ENCODE measurements at places on chromosomes 1 and 21. TPM values are rescaled to one million over a fixed set of nuclear protein-coding genes. Genes with fewer than 3 reads are reported as not detected.

GRCh38 chr1:3455670-3456448 is 1.4 kb downstream of the ARHGEF16 start:
- H3K4me1 ChIP-seq: peaks cover 13% of the 10 kb centered on the region
- H3K27me3 ChIP-seq: peaks cover 11% of the 10 kb centered on the region

DNA sequence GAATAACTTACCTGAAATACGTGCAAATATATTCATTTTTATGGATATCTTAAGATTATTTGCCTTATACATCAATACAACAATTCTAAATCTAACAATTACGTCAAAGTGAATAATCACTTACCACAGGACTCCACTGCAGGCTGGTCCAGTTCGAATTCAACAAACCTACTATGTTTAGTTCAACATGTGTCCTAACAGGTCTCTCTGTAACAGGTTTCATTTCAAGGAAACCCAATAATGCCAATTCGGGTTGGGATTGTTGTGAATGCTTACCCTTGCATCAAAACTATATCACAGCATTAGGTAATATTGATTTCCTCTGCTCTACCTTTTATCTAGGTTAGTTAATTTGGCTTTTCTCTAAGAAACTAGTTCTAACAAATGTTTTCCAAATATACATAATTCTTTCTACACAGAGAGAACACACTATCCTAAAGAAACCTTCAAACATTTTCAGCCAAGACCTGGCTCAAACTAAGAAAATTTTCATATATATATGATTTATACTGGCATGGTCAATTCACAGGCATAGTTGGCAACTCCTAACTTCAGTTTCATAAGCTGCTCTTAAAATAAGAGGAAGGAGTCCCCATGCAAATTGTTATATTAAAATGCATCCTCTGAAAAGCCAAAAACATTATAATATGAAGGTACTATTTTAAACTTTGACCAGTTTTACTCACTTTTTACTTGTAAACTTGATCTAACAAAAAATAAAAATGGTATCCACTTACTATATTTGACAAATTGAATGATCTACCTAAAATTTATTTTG is 4.5 kb downstream of the IVNS1ABP start:
- H3K27me3 ChIP-seq: no peaks in the 10 kb centered on the region
- peaks cover 29% of the 10 kb centered on the region for H3K36me3 ChIP-seq
- no peak overlapping the region for H3K4me3 ChIP-seq
- H3K27ac ChIP-seq: no peak overlapping the region
- peaks cover 48% of the 10 kb centered on the region for H3K4me1 ChIP-seq

DNA sequence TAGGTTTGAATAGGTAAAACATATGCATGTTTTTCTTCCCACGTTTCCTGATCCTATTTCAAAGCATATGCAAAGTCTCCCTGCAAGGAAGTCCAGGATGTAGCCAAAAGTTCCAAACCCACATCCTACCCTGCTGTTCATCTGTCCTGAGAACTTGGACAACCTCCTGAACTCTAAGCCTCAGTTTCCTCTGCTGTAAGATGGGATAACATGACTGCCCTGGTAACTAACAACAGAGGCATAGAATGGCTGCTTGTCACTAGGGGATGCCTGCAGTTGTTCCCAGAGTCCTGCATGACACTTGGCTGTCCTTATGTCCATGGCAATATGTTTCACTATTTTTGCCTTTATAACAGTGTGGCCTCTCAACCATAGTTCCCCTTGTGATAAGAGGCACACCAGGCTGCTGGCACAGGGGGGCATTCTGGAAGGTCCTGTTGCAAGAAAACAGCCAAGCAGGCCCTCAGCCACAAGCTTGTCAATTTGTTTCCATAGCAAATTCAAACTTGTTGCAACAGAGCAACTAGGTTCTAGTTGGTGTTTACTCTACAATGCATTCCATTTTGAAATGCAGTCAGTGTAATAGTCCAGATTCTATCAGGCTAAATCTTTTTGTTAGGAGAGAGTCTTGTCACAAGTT is 1.5 kb upstream of the HDGF start:
- DNase-seq: no peak
- no peaks in the 10 kb centered on the region for H3K27me3 ChIP-seq
- peaks cover 34% of the 10 kb centered on the region for H3K4me1 ChIP-seq
- no peak overlapping the region for H3K4me3 ChIP-seq
- H3K27ac ChIP-seq: peak overlapping the region; percentile 82
- H3K36me3 ChIP-seq: no peaks in the 10 kb centered on the region

The PTGER3 gene
- polyA plus RNA-seq: 0.20 TPM

The ATP1B1 gene
- polyA plus RNA-seq: 1.6 TPM
